ENCODE measurements at places on chromosomes 4 and X.

DNA sequence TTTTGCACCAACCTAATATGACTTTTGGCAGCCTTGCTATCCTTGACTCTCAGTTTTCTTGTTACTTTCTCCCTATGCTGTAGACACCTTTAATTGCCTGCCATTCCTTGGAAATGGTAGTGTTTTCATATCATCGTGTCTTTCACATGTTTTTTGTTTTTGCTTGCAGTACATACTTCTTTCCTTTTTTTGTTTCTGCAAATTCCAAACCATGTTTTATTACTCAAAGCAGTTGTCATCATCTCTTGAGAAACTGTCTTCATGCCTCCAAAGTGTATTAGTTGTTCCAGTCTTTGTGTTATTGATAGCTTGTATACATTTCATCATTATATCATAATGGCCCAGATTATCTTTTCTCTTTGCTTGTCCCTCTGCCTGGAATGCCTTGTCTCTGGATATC, 57.1 kb downstream of the PDLIM5 start:
- no peak for DNase-seq

GRCh38 chrX:13693341-13693961, 4.5 kb downstream of the RAB9A start:
- DNase-seq: peak; percentile 5

GRCh38 chr4:6257247-6258025, 12.2 kb upstream of the WFS1 start:
- DNase-seq: no peak

- DNase-seq: no peak
Measured at GRCh38 chr4:6902318-6903042, 7.1 kb upstream of the TBC1D14 start.

DNA sequence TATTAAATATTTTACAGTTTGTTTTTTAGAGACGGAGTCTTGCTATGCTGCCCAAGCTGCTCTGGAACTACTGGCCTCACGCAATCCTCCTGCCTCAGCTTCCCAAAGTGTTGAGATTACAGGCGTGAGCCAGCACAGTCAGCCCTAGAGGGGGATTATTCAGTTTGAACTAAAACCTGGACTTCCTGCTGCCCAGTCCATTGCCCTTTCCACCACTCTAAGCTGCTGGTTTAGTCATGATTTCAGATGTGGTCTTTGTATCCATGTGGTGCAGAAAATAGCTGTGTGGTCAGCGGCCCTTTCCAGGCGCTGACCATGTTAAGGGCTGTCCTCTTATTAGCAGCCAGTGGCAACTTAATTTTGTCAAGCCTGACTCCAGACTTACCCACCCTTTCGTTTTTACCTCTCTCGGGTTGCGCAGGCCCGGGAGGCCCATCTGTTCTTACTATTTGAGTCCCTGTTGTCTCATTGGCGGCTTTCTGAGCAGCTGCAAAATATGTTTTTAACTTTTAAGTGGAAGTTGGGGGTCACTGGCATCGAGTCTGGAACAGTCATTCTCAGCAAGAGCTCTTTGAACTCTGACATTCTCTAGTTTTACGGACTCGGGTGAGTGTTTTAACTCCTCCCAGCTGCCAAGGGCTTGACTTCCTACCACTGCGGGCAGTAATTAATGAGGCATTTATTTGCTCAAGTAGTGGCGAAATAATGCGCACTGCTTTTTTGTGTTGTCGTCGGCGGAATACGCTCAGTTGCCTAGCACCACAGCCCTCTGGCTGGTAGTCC, 773 bp upstream of the VMA21 start:
- DNase-seq: peak; percentile 26

- no peak for DNase-seq
Measured at GRCh38 chr4:109629775-109630174, 69.7 kb downstream of the MCUB start.

GRCh38 chr4:6614701-6615230, 25.7 kb upstream of the MRFAP1 start:
- no peak for DNase-seq

DNA sequence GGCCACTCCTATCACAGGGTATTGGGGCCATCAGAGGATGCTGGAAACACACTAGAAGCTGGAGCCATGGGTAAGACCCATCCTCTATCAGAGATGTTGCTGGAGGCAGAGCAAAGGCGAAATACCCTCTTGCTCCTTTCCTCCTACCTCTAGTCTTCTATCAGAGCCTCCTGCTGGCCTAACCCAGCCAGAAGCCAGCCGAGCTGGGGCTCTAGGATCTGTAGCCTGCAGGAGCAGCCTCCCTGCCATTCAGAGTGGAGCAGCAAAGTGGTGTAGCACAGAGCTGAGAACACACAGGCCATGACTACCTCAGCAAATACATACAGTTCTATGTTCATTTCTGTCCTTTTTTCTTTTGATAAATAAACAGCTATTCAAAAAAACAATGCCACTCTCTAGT, 35.7 kb downstream of the GATB start:
- no peak for DNase-seq

DNA sequence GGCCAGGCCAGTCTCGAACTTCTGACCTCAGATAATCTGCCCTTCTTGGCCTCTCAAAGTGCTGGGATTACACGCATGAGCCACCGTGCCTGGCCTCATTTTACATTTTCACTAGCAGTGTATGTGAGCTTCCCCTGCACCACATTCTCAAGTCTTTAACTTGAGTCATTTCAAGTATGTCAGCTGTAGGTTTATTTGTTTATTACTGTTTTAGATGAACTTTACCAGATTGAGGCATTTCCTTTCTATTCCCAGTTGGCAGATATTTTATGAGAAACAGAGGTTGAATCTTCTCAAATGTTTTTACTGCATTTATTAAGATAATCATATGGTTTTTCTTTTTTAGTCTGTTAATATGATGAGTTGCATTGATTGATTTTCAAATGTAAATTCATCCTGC, 114.6 kb upstream of the SH3RF1 start:
- no peak for DNase-seq

GRCh38 chr4:41466249-41466648, 71.7 kb upstream of the LIMCH1 start:
- DNase-seq: no peak

GRCh38 chr4:150547154-150547838, 34.7 kb upstream of the MAB21L2 start:
- DNase-seq: no peak

DNA sequence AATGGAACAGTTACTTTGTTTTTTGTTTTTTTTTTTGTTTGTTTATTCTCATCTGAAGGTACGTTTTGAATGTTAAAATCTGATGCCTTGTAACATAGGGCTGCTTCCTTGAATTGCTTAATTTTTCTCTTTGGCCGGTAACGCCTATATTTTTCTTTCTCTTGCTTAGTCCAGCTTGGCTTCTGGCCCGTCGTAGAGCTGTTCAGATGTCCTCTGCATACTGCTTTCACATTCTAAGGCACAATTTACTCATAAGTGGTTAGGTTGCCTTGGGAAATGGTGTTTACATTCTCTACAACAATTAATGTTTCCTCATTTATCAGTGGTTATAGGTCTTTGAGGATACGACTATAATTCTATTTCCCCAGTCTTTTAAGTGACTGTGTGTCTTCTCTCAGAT, 7.9 kb downstream of the NONO start:
- DNase-seq: no peak

- no peak for DNase-seq
Measured at GRCh38 chrX:12139934-12140611, 1.8 kb downstream of the FRMPD4 start.

- no peak for DNase-seq
Measured at GRCh38 chr4:55989766-55990165, 41.0 kb downstream of the CEP135 start.

- no peak for DNase-seq
Measured at GRCh38 chr4:139392797-139393196, 61.1 kb upstream of the RAB33B start.

DNA sequence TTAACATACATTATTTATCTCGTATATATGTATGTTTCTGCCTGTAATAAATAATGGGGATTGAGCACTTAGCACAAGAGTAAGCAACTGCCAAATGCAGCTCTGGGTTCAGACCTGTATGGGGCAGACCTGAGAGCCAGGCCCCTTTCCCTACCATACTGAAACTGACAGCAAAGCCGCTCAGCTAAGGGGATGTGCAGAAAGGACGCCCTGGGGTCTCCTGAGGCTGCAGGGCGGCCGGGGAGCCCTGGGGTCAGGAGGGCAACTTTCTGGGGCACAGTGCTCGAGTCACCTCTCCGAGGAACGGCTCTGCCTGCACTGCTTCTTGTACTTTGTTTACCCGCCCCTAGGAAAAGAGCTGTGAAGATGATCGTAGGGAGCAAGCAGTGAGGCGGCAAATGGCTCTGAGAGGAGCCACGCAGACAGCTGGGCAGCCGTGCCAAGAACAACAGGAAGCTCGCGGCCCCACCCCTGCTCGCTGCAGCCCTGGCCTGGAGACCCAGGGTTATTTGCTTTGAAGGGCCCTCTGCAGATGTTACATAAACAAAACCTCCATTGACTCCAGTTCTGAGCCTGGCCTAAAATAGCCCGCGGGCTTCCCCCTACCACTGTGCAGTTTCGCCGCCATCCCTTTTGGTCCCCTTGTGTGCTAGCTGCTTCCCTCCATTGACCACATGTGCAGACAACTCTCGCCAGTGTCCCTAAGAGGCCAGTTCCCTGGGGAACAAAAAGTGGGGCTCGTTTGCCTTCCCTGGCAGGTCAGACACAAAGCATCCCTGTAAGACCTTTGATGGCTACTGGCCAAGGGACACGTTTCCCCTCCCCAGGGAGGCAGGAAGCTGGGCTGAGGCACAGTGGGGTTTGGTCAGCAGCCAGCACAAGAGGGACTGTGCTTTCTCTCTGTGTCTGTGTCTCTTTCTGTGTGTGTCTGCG, 111.3 kb upstream of the LNX1 start:
- DNase-seq: peak; percentile 9

DNA sequence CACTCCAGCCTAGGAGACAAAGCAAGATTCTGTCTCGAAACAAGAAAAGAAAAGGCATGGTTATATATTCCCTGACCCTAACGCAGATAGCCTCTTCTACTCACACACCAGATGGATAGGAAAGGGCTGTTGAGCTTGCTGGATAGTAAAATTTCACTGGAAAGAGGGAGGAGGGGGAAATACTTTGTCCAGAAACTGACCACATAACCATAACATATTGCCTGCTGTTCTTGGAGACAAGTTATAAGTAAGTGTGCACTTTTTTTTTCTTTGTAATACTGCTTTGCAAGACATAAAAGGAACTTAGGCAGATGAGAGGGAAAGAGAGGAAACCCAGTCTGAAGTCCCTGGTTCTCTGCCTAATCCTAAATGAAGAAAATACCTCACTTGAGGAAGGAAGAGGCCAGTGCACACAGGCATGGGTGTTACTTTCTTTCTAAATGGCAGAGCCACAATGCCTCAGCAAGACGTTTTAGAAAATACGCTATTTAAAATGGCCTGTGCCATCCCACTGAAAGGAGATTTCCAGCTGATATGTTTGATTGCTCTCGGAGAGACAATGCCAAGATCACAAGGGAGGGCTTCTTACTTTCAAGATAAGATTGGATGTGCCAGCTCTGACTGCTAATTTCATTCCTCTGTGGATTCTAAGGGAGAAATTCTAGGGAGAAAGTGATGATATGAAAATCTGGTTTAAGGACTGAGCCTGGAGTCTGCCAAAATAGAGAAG, 140.6 kb downstream of the DCTD start:
- no peak for DNase-seq

- no peak for DNase-seq
Measured at GRCh38 chr4:181821039-181822004, 421.9 kb upstream of the TENM3 start.

DNA sequence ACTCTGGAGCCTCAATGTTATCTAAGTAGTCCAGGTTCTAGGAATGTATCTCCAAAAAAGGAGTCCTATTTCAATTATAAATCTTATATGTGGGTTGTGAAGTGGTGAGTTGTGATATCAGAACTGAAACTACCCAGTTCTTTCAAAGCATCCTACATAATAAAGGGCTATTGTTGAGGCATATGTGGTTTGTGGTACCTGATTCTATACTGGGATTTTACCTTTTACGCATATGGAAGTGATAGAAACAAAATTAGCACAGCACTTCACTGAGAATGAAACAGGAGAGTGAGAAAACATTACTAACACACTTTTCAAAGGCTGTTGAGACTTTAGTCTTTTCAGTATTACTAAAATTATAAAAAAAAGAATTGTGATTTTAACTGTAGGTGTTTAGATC, 417.7 kb upstream of the GALNT7 start:
- DNase-seq: no peak
